ENCODE measurements at places on chromosomes 1 and 21.
A peak's percentile ranks its signal among the peaks of the same experiment; 100 is the strongest.

DNA sequence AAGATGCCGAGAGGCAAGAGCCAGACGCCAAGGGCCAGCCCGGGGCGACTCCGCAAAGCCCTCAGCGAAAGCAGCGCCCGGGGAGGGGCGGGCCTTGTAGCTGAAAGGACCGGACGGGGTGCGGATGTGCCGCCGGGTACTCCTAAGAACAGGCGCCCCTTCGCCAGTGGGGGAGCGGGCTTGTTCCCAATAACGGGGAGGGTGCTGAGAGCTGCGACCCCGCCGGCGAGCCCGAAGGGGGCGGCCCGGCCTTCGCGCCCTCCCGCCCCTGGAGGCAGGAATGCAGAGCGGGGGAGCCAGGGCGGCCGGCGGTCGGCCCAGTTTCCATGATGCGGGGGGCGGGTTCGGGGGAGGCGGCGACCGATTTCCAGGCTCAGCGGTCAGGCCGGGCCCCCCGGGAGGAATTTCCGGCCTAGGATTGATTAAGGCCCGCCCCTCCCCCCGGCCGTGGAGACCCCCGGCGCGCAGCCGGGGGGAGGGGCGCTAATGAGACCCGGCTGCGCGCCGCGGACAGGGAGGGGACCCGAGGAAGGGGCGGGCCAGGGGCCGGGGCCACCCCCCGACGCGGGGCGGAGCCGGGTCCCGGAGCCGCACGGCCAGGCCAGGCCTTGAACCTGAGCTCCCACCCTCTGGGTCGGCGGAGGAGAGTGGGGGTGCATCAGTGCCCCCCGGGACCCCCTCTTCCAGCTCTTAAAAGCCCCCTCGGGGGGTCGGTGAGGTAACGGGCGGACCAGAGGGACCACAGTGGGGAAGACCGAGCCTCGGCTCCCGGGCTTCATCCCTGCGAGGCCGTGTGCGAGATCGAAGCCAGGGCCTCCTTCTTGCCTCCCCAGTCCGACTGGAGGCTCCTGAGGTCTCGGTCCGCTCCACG lies 898 bp upstream of the TMEM200B start:
- DNase-seq = no peak

- no peak for DNase-seq
Observed at GRCh38 chr1:171334024-171334640, 20.1 kb downstream of the FMO4 start.

- DNase-seq = no peak
Observed at GRCh38 chr1:230211436-230212145, 144.6 kb downstream of the GALNT2 start.

- no peak for DNase-seq
Observed at GRCh38 chr1:226798427-226799411, 59.6 kb upstream of the ITPKB start.

DNA sequence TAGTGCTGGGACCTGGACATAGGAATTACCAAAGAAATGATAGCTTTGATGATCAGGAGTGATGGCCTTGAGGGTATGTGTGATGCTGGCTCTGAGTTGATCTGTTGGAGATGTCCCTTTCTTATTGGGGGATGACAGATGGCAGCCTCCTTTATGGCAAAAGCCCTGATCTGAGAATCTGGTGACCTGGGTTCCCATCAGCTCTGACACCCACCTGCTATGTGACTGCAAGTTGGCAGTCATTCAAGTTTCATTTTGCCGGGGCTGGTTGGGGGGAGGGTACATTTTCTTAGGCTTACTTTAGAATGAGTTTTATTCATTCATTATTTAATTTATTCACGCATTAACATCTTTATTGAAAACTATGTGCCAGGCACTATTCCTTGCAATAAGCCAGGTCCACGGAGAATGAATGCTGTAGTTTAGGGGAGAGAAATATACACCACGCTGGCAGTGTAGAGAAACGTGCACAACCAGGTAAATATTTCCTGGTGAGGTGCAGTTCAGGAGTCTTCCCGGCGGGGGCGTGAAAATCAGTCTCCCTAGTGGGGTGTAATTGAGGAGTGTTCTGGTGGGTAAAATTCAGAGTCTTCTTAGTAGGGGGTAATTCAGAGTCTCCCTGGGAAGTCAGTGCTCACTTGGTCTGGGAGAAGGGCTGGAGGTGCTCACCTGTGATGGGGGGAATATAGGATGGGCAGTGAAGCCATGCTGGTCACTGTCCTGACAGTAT lies 401.3 kb downstream of the CAMTA1 start:
- no peak for DNase-seq

- no peak for DNase-seq
Observed at GRCh38 chr1:61597601-61598000, 127.3 kb downstream of the TM2D1 start.

GRCh38 chr1:15432324-15432723 lies 5.9 kb upstream of the CTRC start:
- no peak for DNase-seq

GRCh38 chr1:19708567-19709110 lies 44.0 kb downstream of the HTR6 start:
- DNase-seq = no peak

DNA sequence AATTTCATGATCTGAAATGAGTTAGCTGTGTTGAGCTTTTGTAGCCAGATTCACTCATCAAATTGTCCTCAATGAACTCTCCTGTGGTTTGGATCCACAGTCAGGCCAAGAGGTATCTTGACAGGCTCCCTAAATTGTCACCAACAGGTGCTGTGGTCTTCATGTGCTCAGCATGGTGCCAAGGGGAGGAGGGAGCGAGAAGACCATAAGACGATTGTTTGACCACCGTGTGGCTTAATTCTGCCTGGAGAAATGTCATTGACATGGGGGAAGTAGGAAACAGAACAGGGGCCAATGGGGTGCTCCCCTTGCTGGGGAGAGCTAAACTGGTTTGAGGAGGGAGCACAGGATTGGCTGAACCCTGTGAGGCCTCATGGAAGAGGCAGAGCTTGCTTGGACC lies 219.3 kb downstream of the KCNJ6 start:
- DNase-seq = no peak

DNA sequence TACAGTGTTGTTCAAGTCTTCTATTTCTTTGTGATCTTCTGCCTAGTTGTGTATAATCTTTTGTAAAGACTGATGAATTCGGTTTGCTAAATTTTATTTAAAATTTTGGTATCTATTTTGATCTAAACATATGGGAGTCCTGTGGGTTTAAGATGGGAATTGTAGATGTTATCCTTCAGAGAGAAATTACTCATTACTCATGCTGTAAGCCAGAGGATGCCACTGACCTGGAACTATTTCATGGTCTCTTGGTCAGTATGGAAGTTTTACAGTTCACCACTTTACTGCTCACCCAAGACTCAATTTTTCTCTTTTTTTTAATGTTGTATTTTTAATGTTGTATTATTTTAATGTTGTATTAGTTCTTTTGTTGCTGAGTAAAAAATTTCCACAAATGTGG lies 138.6 kb upstream of the B3GALT2 start:
- no peak for DNase-seq

DNA sequence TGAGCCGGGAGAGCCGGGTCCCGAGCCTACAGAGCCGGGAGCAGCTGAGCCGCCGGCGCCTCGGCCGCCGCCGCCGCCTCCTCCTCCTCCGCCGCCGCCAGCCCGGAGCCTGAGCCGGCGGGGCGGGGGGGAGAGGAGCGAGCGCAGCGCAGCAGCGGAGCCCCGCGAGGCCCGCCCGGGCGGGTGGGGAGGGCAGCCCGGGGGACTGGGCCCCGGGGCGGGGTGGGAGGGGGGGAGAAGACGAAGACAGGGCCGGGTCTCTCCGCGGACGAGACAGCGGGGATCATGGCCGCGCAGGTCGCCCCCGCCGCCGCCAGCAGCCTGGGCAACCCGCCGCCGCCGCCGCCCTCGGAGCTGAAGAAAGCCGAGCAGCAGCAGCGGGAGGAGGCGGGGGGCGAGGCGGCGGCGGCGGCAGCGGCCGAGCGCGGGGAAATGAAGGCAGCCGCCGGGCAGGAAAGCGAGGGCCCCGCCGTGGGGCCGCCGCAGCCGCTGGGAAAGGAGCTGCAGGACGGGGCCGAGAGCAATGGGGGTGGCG lies 371 bp downstream of the ARID1A start:
- DNase-seq = peak; percentile 38

DNA sequence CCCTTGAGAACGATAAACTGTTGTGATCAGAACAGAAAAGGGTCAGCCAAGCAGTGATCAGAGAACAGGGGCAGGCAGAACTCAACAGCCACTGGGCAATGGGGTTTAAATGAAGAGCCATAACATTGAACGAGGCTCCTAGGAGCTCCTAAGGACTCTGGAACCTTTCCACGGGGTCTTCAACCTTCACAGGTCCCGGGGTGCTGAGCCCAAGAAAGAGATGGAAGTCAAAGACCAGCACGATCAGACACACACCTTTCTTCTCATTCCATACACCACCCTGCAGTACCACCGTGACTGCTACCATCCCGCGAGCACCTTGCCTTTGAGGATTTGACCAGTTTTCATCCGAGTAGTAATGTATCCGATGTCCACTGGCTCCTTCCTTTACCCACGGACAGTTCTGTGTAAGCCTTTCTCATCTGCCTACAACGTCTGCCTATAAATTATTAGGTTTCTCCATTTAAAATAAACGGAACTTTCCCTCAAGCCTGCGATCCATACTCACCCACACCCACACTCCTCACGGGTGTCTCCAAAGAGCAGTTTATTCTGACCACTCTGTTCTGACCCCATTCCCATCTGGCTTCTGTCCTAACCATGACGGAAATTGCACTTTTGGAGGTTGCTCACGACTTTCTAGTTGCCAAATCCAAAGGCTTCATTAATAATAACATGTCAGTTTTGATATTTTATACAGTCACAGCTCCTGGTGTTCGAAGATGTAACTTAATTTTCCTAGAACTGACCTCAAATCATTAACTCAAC lies 16.8 kb upstream of the HHAT start:
- DNase-seq = no peak

GRCh38 chr1:48616710-48617109 lies 144.7 kb upstream of the SPATA6 start:
- no peak for DNase-seq

DNA sequence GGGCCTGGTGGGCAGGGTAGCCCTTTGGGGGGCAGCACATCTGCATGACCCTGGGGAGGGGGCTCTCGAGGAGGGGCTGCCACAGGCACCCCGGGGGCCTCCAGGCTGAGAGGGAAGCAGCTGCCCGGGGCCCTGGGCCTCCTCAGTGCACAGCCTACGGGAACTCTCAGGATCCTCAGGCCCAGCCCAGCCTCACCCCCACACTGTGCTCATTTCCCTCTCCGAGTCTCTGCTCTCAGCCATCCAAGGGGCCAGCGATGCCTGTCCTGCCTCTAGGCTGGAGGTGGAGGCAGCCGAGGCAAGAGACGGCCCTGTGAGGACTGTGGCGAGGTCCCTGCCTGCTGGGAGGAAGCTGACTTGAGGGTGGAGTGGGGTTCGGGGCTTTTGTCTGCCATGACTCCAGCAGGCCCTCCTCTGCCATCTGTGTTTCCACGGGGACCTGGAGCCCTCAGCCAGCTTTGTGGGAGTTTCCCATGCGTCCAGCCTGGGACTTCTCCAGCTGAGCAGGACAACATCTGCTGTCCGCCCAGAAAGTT lies 7.2 kb upstream of the PLEKHG5 start:
- DNase-seq = no peak

DNA sequence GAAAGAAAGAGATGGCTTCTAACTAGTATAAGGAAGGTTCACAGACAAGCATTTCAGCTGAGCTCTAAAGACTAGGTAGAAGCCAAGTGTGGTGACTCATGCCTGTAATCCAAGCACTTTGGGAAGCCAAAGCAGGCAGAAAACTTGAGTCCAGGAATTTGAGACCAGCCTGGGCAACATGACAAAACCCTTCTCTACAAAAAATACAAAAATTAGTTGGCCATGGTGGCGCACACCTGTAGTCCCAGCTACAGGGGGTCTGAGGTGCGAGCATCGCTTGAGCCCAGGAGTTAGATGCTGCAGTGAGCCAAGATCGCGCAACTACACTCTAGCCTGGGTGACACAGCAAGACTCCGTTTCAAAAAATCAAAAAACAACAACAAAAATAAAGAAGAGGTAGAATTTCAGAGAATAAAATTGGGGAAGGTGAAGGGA lies 27.8 kb downstream of the FBXO42 start:
- no peak for DNase-seq

DNA sequence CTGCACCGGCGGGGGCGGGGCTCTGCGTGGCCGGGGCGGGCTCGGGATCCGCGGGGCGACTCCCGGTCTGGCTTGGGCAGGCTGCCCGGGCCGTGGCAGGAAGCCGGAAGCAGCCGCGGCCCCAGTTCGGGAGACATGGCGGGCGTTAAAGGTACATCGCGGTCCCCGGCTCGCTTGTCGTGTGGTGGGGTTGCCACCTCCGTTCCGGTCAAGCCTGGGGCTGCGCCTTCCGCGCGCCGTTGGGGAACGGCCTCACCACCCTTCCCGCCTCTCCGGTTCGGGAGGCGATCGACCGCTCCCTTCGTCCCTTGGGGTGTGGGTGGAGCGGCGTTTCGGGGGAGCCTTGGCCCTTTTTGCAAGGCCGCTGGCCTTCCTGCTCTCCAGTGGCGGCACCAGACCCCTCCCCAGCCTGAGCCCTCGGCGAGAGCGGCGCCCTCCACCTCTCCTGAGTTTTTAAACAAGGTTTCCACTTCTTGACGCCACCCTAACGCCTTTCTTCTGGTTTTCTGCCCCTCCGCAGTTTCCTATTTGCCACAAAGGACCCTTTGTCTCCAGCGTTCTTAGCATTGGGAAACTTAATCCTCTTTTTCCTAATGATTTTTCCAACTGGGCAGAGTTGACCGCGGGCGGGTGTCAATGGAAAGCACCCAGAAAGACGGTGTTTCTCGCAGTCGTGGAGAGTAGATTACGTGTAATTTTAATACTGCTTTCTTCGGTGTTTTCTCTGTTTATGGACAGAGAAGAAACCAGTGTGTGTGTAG lies at the start of the genes LEPR and LEPROT:
Gene LEPR (plus strand): TSS at position 79 of the 761 bp plus-strand sequence. CDS start 144,898 bp downstream, outside the sequence.
Gene LEPROT (plus strand): TSS at position 79 of the 761 bp plus-strand sequence. CDS start 57 bp downstream, at position 136.
- DNase-seq = peak; percentile 29

DNA sequence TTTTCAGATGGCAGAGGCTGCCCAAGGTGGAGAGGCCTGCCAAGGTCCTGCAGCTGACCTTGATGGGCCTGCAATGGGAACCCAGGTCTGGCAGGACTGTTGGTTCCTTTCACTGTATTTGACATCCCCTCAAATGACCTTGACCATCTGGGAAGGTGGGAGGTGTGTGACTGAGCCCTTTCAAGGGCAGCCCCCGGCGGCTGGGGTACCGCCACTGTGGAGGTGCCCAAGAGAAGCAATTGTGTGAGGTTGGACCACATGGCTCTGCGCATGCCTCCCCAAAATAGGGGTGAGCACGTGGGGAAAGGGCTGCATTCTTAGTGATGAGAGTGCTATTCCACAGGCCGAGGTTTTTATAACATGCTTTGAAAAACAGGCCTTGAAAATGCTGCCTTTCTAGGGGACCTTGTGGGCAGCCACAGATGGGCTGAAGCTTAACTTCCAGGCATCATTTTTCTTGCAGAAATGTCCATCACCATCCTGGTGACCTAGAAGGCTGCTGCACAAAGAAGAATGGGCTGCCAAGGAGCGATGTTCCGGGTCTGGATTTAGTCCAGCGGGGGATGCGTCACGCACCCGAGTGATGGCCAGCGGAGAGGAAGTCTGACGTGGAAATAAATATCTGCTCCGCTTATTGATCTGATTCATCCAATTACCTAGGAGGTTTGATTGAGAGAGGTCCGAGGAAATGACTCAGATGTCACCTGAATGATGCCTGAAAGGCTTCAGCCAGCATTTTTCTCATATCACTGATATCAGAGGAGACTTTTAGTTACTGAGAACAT lies 16.5 kb upstream of the UTS2 start:
- no peak for DNase-seq

GRCh38 chr1:86852289-86852688 lies 61.6 kb downstream of the SELENOF start:
- no peak for DNase-seq

GRCh38 chr1:37958690-37959089 lies 11.8 kb upstream of the INPP5B start:
- no peak for DNase-seq
